ENCODE measurements at places on chromosomes 5 and 9.
A peak's percentile ranks its signal among the peaks of the same experiment; 100 is the strongest.

DNA sequence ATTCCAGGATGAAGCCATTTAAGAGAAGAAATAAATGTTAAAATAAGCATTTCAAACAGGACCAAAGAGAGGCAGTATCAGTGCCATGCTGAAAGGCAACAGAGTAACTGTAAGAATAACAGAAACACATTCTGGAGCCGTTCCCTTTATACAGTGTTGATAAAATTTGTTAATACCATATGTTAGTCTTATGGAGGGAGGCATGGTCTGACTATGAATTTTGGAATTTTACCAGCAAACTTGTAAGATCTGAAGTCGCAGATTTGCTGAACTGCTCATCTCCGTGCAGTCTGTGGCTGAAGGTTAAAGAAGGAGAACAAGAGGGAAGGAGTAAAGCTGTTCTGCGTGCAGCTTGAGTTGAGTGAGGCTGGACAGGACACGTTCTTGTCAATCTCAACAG lies 508.4 kb downstream of the NFIB start:
- DNase-seq, result no peak

DNA sequence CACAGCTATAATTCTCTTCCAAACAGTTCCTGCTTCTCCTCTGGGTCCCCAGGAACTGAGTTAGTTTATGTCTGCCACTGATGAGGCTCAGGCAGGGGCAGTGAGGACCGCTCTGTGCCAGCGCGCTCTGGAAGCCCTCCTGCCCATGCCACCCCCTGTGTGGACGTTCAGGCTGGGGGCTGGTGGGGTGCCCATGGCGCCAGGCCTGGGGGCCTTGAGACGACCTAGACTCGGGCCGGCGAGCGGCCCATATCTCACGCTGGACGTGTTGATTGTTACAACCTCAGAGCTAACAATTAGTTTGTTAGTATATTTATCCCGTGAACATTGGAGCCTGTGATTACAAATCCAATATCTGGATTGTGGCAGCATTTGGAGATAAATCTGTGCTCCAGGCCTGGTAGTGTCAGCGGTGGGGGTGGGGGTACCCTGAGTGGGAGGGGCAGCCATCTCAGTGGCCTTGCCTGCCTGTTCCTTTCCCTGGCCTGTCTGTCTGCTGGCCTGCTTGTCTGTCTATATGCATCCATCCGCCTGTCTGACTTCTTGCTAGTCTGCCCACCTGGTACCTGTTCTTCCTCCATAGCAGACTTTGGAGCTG lies 256.5 kb upstream of the MVB12B start:
- DNase-seq, result no peak

DNA sequence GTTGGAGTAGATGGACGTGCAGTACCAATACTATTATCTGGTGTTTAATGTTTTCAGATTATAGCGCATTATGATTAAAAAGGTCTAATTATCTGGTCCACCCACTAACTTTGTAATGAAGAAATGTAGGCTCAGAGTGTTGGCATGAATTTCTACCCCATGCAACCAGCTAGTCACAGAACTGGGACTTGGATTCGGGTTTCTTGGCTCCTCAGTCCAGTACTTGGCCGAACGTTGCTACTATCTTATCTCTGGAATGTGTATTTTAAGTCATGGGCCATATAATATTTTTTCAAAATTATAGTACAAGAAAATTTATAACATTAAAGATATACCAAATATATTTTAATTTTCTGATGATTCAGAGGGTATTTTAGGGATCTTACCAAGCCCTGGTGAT lies 657.5 kb upstream of the DMAC1 start:
- DNase-seq, result no peak

- peak; percentile 92 for DNase-seq
Observed at GRCh38 chr9:126805554-126806262, 868 bp downstream of the ZBTB43 start.

GRCh38 chr5:77235846-77236721 lies 25.6 kb downstream of the PDE8B start:
- no peak for DNase-seq

DNA sequence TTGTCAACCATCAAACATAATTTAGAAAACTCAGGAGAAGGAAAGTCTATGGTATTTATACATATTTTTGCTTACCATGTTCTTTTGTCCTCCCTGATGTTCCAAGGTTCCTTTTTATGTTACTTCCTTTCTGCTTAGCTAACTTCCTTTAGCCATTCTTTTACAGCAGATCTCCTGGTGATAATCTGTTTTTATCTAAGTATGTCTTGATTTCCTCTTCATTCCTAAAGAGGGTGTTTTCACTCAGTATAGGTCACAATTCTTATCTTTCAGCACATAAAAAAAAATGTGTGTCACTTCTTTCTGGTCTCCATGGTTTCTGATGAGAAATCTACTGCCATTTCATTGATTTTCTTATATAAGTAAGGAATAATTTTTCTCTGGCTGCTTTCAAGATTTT lies 384.4 kb upstream of the PDE4D start:
- DNase-seq, result no peak

DNA sequence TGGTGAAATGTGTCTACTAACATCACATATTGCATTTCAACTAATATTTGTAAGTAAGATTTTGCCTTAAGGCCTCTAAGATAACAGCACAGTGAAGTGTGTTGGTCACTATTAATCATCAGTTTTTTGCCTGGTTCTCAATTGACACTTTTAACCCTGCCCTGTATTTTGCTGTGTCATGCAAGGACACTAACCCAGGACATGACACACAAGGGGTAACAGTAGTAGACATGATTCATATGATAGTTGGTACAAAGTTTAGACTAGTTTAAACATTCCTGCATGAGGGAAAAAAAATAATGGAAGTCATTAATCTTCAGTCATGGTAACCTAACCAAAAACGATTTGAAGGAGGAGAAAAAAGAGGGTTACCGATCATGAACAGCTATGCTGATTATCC lies 207.0 kb downstream of the DEPDC1B start:
- no peak for DNase-seq

DNA sequence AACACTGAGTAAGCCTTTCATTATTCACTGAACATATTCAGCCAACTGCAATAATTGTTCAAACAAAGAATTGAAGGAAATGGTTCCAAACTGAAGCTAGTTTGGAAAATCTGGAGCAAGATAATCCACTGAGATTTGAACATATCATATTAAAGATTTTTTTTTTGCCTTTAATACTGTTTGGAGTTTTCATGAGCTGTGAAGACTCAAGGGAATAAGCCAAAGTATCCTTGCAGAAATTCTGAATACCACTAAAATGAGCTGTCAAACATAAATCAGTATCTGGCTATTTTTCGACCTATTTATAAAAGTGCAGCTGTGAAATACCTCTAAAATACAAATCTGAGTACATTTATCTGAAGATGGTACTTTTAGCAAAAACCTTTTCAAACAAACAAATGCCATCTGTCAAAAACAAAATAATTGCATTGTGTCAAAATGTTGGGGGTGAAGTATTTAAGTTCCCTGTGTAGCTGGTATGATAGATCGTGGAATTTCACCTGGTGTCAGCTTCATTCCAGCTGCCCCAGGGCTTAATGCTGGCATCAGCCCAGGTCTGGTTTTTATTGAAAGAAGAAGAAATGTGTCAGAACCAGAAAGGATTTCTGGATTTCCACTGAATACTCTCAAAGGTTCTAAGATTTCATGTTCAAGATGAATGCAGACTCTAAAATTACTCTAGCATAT lies 149.0 kb upstream of the GRAMD2B start:
- no peak for DNase-seq

DNA sequence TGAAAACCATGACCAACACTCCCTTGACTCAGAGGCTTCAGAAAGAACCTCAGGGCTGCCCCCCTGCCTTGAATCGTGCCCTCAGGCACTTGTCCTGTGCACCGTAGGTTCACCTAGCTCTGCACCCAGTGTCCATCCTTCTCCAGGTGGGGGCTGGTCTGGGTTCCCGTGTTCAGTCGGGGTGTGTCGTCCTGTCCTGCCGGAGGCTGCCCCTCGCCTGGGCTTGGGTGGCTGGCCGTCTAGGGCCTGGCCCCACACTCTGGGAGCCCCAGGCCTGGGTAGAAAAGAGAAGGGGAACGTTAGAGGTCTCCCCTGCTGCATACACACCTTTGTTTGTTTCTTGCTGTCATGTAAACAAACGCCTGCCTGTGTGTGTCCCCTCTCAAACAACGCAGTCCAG lies 29.3 kb downstream of the CATSPER3 start:
- DNase-seq, result no peak

GRCh38 chr5:115209279-115209678 lies 39.6 kb upstream of the TRIM36 start:
- peak; percentile 87 for DNase-seq

GRCh38 chr9:133379153-133380086 lies 3.3 kb downstream of the STKLD1 start:
- DNase-seq, result peak; percentile 2

- no peak for DNase-seq
Observed at GRCh38 chr5:78550891-78551290, 97.7 kb downstream of the LHFPL2 start.

DNA sequence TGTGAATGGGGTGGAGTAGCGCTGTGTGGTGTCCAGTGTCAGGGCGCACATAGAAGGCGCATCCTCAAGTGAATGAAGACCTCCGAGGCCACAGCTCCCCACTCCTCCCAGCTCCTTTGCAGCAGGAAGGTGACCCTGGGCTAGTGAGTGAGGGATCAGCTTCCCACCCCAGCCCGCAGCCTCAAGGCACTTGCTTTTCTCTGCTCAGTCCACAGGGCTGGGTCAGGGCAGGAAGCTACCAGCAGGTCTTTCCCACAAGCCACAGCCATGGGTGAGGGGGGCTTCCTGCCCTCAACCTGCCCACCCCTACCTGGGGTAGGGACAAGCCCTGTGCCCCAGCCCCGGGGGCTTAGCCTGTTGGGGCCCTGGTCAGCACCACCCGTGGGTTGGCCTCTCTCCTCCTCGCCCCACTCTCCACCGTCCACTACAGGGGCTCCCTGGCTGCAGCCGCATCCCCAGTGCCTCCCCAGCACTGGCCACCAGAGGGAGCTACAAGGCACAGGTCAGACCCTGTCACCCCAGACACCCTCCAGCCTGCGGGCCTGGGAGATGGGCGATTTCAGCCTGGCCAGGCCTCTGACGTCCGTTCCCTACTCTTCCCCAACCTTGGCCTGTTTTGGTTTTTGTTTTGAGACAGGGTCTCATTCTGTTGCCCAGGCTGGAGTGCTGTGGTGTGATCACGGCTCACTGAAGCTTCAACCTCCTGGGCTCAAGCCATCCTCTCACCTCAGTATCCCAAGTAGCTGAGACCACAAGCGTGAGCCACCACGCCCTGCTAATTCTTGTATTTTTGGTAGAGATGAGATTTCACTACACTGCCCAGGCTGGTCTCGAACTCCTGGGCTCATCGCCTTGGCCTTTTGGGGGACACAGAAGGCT lies 1.3 kb upstream of the ABCA2 start:
- DNase-seq, result peak; percentile 87

- peak; percentile 3 for DNase-seq
Observed at GRCh38 chr5:23466401-23466912, 41.0 kb upstream of the PRDM9 start.

DNA sequence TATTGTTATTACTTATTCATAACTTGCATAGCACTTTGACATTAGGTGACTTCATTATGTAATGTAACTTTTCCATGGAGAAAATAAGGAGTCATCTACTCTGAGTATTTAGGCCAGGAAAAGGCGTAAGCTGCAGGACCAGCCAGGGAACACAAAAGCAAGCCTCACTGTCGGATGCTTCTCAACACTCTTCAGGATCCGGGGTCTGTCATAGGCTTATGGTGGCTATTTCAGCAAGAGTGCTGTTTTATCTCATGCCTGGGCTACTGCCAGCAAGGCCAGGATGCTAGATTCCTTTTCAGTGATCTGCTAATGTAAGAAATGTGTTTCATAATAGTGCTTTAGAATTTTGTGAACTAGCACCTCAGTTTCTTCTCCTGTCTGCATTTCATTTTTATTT lies 162.4 kb downstream of the CHSY3 start:
- no peak for DNase-seq

DNA sequence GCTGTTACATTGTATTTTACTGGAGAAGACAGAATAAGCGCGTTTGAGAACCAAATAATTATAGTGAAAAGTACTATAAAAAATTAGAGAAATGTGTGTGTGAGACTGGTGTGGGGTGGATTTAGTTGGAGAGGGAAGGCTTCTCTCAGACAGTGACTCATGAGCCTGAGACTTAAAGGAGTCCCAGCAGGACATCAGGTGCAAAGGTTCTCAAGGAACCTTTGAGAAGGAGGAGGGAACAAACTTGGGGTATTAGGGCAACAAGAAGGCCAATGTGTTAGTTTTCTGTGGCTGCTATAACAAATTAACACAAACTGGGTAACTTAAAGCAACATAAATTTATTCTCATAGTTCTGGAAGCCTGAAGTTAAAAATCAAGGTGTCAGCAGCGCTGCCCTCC lies 4.9 kb downstream of the DDX4 start:
- DNase-seq, result no peak

GRCh38 chr5:35237580-35238376 lies 7.5 kb upstream of the PRLR start:
- DNase-seq, result no peak

DNA sequence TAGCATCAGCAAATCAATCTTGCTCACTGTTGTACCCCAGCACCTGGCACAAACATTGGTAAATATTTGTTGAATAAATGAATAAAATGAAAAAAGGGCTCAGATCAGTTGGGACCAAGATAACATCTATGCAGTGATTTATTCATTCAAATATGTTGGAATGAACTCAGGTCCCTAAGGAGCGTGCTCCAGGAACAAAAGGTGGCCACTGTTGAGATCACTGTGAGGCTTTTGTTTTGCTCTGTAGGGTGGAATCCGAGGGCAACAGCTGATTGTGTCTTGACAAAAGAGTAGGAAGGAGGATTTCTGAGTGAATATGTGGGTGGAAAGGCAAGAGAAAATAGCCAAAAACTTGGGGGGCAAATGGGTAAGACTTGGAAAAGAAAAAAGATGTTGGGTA lies 89.7 kb downstream of the PPP2R2B start:
- no peak for DNase-seq

GRCh38 chr9:14451949-14452348 lies 138.0 kb upstream of the NFIB start:
- no peak for DNase-seq

- no peak for DNase-seq
Observed at GRCh38 chr5:37619353-37619752, 220.5 kb downstream of the GDNF start.

DNA sequence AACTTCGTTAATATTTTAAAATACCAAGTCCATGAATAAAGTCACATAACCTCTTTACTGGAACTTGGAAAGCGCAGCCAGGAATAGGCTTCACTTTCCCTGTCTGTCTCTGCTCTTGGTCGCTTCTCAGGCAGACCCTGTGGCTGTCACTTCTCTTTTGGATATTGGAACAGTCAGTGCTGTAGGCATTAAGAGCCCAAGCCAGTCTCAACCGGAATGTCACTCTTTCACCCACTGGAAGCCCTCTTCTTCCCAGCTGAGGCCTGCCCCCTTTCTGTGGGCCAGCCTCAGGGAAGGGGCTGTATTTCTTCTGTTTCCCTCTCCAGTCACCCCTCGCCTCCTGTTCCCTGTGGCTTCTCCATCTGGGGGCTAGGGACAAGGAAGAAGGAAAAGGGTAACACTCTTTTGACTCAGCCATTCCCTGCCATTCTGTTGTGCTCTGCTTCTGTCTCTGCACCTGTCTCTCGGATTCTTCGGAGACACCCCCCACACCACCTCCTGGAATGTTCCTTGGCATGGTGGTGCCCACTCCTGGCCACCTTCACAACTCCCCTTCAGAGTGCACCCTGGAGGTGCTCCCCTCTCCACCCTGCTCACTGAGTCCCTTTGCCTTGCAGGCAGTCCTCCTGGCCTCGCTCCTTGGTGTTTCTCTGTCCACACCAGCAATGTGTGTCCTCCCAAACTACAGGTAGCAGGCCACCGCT lies 103.4 kb downstream of the TRIO start:
- DNase-seq, result no peak
